ENCODE measurements at places on chromosomes 16 and 17.

DNA sequence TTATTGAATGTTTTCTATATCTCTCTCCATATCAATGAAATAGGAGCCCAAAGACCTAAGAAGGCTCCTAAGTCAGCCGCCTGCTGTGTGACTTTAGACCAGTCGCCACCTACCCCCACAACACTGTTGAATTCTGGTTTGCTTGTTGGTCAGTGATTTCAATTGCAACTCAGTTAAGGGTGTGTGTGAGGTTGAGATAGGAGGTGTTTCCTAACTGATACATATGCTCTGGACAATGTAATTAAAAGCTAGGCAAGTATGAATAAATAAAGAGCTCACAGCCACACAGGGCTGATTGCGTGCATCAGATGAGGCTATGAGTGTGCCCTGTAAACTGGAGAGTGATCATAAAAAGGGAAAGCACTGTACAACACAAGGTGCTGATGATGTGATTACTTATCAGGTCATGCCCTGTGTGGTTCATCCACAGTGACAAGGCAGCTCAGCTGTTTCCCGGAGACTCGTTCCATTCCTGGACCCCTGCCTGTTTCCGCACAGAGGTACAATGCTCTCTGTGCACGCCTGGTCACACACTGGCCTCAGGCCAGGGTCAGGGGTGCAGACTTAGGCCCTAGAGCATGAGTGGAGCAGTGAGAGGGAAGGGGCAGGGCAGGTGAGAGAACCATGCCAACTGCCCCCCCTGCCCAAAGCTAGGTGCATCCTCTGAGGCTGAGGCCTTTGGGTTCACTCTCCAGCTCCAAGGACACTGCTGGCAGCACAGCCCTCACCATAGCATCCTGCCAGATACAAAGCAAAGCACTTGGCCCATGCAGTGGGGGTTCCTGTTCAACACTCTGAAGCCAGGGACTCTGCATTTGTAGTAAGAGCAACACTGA, 3.3 kb upstream of the KRT35 start:
- DNase-seq, result no peak

DNA sequence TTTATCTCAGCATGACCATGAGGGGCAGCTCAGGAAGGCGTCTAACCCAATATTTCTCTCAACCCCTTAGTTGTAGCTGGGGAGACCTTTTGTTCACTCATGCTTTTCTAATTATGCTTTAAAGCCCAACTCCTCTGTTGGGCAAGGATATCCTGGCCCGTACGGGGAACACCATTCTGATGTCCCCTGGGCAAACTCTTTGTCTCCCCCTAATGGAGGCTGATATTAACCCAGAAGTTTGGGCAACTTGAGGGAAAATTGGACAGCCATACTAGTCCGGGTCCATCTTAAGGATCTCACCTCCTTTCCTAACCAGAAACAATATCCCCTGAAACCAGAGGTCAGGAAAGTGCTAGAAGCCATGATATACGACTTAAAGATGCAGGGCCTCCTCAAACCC, 143.7 kb upstream of the COX10 start:
- no peak for DNase-seq

GRCh38 chr17:27318228-27318627, 24.3 kb downstream of the WSB1 start:
- no peak for DNase-seq

- DNase-seq, result no peak
Observed at GRCh38 chr16:70777973-70778406, 23.0 kb downstream of the VAC14 start.

DNA sequence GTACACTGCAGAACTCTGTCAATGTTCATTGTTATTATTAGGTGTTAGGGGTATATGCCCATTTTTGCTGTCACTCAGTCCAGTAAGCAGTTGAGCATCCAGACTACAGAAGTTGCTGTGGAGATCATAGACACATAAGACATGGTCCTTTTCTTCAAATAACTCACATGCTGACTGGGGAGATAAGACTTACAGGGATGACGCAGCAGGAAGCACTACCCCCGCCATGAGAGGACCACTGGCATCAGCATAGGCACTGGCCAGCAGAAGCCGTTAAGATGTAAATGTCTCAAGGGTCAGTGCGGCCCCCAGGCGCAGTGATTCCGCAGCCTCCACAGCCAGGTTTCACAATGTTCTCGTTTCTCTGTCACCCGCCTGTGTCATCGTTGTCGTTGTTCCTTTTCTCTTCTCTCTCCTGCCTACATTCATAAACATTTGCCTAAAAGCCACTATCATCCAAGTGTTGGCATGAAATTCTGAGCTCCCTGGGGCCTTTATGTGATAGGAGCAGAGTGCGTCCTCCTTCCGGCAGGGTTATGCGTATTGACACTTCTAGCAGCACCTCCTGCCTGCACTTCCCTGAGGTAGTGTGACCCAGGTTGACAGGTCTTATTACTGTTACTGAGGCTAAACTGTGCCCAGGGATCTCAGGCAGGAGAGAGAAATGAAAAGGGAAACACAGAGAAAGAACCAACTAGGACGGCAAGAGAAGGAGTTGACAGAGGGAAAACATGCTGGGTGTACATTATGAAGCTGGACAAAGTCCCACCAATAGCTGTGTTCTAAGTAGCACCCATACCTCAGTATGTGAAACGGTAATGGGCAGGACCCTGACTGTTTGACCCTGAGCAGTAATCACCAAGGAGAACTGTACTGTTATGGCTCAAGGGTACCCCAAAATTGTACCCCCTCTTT, 17.9 kb downstream of the TANGO6 start:
- no peak for DNase-seq

DNA sequence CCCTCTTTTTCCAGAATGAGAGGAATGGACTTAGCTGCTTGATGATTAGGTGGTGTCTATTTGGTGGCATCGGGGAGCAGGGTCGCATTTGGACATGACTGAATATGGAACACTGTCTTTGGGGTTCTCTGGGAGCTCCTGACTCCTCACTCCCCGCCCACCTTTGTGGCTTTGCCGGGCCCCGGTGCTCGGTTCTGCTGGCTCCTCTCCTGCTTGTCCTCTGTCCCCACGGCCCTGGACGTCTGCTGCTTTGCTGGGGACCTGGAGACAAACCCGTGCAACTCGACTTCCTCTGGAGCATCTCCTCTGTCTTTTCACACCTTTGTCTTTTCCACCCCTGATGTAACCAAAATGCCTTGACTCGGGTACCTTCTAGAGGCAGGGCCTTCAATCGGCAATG, 135.7 kb downstream of the IRX3 start:
- DNase-seq, result no peak

- DNase-seq, result no peak
Observed at GRCh38 chr16:55273356-55273755, 50.6 kb upstream of the IRX6 start.

GRCh38 chr17:74211912-74212208, 1.5 kb upstream of the TTYH2 start:
- DNase-seq, result no peak

DNA sequence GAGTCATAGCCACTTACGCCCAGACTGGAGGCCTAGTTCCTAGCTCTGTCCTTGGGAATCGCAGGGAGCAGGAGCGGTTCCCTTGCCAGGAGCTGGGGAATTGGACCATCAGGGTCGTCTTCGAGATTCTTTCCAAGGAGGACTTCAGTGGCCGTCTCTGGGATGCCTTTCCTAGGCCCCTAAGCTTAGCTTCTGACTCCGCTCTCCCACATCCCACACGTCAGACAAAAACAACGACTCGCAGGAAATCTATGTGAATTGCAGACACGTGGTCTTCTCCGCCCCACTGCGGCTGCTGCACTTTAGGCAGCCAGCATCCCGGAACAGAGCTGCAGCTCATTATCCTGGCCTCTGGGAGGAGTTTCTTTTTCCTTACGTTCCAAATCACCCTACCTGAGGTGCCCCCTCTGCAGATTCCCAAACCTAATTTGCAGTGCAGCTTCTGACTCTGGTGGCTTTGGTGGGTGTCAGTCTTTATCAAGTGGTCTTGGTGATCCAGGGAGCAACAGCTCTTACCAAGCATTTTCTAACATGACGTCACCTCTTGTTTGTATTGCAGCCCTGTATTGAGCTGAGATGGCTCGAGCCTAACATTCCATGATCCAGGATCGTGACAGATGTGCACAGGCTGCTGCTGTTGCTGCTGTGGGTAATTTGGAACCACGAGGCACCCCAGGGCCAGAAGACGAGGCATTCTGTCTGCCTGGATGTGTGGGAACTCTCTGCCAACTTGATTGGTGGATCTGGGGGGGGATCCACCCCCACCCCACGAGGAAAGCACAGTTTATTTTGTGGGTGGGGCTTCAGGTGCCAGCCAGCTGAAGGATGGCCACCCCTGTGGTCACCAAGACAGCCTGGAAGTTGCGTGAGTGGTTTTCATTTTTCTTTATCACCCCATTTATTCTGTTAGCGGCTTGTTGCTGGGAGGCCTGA, 1.1 kb downstream of the KATNB1 start:
- no peak for DNase-seq

- no peak for DNase-seq
Observed at GRCh38 chr17:12301551-12301950, 280.9 kb downstream of the MAP2K4 start.

DNA sequence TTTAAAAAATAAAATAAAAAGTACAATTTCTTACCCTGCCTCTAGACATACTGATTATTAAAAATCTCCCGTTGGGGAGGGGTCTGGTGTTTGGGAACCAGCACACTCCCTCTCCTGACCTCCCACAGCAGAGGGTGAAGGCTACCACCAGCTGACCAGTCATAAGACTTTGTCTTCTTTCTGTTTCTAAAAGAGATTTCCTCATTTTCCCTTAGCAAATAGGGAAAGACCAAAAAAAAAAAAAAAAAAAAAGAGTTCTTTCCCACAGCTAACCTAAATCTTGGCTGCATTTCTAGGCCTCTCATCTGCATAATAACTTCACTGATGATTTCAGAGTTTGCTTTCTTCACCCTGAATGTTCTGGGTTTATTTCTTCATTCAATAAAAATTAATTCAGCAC, 30.3 kb downstream of the CDK5RAP3 start:
- no peak for DNase-seq

DNA sequence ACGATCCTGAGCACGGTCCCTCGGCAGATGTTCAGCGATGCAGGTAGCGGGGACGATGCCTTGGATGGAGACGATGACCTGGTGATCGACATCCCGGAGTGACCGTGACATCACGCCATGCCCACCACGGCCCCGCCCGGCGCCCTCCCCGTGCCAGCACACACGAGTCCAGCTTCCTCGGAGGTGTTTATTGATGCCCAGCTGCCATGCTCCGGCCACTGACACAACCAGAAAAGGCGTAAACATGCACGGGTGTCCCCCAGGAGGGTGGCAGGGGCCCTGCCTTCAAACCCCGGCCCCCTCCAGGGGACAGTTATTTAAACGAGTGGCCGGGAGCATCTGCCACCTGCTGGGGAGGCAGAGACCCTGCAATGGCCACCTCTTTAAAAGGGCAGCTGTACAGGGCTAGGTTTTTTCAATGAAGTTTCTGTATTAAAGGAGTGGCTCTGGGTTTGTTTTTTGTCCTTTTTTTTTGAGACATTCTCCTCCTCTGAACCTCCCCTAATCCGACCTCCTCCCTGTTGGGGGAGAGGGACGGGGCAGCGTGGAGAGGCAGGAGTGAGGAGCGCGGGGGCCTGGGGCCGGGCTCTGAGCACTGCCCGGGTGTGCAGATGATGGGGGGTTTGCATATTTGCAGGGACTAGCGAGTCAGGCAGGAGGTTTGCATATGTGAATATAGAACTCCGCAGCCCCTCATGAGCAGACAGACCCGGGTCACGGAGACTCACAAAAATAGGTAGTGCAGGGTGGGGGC, 5.3 kb downstream of the DOC2A start:
- no peak for DNase-seq

- DNase-seq, result no peak
Observed at GRCh38 chr16:8967132-8967821, 3.6 kb upstream of the USP7 start.

- no peak for DNase-seq
Observed at GRCh38 chr17:34163123-34163522, 92.0 kb upstream of the CCL2 start.

DNA sequence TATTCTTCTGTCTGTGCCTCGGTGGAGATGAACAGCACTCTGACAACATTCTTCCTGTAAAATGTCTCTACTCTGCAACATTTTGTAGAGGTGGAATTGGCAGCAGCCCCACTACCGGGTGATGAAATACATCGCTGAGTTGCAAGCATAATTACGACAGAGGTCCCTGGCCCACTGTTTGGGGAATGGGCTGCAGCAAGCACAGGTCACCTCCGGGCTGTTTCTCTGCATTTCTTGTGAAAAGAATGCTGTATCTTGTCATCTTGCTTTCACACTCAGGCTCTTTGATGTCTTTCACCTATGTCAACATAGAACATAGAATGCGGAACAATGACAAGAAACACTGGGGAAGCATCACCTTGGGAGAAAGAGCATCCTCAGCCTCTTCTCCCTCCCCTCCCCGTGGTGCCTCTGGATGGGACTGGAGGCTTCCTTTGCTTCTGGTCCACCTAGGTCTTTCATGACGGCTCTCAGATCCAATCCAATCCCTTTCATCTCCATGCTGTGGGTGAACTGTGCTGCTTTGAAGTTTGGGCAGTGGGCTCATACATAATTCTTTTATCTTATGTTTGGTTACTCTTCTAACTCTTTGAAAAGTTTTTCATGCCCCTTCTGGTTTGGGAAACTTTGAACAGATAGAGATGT, 265.0 kb downstream of the PHKB start:
- DNase-seq, result no peak

- no peak for DNase-seq
Observed at GRCh38 chr17:82231562-82232321, 2.9 kb downstream of the SLC16A3 start.

GRCh38 chr16:56628486-56629350, 3.1 kb downstream of the MT1E start:
- no peak for DNase-seq

DNA sequence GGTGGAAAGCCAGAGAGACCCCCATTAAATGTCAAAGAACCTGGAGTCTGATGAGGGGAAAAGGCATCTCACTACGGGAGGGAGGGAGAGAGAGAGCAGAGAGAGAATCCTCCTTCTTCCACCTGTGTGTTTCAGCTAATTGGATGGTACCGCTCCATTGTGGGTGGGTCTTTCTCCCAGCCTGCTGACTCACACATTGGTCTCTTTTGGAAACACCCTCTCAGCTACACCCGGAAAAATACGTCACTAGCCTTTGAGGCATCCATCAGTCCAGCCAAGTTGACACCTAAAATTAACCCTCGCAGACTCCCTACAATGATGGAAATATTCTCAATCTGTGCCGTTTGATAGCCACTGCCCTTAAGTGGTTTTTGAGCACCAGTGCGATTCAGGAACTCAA, 100.4 kb downstream of the ELAC2 start:
- no peak for DNase-seq

DNA sequence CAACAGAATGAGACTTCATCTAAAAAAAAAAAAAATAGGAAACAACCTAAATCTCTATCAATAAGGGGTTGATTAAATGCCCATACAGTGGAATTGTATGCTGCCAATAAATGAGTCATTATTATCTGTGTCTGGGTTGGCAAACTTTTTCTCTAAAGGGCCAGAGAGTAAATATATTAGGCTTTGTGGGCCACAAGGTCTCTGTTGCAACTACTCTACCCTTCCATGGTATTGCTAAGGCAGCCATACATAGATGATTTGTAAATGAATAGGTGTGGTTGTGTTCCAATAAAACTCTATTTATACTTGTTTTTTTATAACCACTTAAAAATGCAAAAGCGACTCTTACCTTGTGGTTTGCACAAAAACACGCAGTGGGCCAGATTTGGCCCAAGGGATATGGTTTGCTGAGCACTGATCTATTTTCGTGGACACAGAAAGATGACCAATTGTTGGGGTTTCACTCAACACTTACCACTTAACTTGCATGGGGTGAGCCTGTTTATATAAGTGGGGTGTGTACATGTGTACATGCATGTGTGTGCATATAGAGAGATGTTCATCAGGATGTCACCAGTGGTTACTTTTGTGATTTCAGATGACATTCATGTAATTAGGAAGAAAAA, 12.4 kb upstream of the IL4R start:
- DNase-seq, result no peak

GRCh38 chr16:29831490-29831889, 11.2 kb downstream of the MVP start:
- no peak for DNase-seq

Data from stimulated activated CD4-positive, alpha-beta T cell treated with anti-CD3 and anti-CD28 coated beads, Interleukin-1b, Interleukin-23, amount 100 ng/mL, for 24 hours (primary cell).